ENCODE measurements at places on chromosomes 5 and 9. TPM values are rescaled to one million over a fixed set of nuclear protein-coding genes. Genes with fewer than 3 reads are reported as not detected.
A peak's percentile ranks its signal among the peaks of the same experiment; 100 is the strongest.

Gene DAPK1
- total RNA-seq = 38.3 TPM

Gene MCTP1
- total RNA-seq = 37.5 TPM

Gene TOR1A
- 33.9 TPM for total RNA-seq

Gene NR4A3
- total RNA-seq = 124 TPM

Gene TMEM174
- total RNA-seq = not detected

Gene OMD
- total RNA-seq = 2.6 TPM

Gene APBB3
- total RNA-seq = 21.5 TPM

Gene KIF4B
- not detected for total RNA-seq

Gene NTNG2
- 2.0 TPM for total RNA-seq

DNA sequence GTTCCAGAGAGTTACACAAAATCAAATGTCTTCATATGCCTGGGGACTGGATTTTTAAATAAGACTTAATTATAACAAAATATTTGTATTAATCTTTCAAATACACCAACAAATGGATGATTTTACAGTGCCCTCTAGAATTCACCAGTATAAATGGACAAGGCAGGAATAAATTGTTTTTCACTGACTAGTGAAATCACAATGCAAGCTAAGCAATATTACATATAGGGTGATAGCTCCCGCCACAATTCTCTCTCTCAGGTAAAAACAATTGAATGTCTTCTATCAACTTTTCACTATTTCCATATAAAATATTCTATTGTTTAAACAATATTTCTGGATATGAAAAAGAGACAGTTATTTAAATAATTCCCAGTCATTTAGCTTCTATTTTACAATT is 8.0 kb upstream of the CCDC112 start:
- no peak for DNase-seq

DNA sequence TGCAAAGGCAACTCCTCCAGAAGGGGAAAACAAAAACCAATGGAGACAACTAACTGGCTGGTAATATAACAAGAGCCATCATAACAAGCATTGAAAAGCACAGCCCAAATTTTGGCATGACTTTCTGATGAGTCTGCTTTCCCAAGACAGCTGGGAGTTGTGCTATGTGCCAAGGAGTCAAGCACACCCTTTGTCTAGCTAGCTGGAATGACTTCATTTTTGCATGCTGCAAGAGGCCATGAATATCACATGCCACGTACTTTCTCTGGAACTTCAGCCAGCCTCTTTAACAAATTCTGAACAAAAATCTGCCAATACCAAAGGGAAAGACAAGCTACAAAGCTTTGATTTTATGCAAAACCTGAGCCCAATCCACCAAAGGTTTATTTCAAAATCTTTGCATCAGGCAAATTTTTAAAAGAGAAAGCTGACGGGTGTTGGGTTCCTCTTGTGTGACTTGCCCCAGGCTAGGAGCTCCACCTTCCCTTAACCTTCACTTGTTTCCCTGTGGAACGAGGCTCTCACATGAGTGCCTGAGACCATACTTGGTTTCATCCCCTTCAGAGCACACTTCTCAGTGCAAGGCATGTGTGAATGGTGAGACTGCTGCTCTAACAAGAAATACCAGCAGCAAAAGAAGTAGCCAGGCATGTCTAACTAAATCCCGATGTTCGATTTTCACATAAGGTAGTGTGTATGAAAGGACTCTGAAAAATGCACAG is 47.3 kb downstream of the S1PR3 start:
- no peak for DNase-seq

DNA sequence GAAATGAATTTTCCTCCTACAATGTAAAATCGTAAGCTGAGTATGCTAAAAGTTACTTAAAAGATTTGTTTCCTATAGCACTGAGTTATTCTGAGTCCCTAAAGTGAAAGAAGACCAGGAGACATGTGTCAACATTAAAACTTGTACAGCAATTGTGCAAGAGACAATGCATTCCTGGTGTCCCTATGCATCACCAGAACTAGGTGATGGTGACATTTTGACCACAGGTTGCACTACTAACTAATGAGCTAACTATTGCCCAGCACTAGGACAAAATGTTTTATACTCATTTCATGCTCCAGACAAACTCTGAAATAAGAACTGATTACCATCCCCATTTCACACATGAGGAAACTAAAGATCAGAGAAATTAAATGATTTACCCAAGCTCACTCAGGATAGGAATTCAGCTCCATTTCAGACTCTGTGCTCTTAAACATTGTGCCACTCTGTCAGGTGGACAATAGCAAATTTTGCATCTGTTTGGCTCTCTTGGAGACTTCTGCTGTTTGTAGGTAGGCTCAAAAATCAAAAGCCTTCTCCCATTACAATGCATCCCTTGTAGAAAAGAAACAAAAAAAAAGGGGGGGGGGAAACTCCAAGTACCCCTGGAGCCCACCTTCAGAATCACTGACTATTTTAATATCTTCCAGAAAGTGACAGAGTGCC is 269.2 kb downstream of the ACTL7B start:
- DNase-seq = no peak

DNA sequence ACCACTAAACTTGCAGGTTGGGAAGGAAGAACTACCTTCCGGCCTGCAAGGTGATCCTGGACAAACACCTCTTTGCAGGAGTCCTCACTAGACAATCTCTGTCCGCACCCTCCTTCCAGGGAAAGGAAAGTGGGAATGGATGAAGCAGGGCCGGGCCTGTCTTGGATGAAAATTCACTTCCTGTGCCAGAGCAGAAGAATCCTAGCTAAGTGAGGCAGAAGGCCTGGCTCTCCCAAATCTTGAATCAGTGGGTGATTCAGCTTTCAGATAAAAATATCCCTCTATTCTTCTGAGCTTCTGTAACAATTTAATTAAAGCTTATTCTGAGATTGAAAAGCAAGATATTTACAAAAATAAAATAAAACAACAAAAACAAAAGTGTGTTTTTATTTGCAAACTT is 281.9 kb upstream of the TLE4 start:
- no peak for DNase-seq

GRCh38 chr9:97548819-97549540 is 47.5 kb downstream of the TMOD1 start:
- peak; percentile 16 for DNase-seq

DNA sequence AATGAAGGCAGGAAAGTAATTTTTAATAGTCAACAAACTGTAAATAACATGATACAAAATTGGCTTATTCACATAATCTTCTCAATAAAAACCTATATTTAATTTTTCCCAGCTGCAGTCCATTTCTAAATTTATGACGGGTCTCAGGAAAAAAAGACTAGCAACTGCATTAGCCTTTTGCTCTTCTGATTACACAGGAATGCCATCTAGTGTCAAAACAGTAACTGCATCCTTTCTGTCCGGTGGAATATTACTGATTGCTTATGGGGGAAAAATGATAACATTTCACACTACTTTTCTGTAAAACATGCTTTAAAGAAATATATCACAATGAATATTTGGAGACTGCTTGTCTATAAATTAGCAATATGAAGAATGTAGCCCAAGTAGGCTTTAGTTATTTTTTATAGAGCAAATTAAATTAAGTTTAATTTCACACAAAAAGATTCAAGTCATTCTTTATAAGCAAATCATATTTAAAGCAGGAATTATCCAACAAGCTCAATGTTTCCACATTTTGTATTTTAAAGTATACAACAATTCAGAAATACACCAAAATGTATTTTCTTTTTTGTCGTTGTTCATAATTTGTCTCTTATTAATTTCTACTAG is 534.7 kb downstream of the CDH10 start:
- no peak for DNase-seq

- no peak for DNase-seq
These were observed 209.0 kb upstream of the FBXL7 start for GRCh38 chr5:15290953-15291352.

GRCh38 chr5:7529880-7530279 is 133.9 kb downstream of the ADCY2 start:
- DNase-seq = no peak

DNA sequence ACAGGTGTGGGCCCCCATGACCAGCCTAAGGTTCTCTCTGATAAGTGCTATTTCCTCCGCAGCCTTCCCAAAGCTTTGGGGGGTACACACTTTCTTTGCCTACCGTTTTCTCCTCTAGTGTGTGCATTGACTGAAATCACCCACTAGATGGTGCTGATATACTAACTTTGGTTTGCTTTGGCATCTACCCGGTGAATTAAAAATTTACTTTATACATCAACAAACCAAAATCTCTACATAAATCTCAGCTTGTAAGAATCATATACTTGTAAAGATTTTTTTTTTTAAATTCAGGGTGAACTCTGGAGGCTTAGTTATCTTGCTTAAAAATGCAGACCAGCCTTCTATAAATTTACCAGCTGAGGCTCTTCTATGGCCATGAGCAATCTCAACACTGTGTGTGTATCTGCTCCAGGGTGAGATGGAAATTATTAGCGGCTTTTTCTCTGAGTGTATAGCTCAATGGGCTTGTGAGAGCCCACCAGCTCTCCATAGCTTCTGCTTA is 475.7 kb upstream of the TNC start:
- DNase-seq = no peak

- peak; percentile 64 for DNase-seq
These were observed 89.8 kb downstream of the PCDH1 start for GRCh38 chr5:141788296-141788970.

DNA sequence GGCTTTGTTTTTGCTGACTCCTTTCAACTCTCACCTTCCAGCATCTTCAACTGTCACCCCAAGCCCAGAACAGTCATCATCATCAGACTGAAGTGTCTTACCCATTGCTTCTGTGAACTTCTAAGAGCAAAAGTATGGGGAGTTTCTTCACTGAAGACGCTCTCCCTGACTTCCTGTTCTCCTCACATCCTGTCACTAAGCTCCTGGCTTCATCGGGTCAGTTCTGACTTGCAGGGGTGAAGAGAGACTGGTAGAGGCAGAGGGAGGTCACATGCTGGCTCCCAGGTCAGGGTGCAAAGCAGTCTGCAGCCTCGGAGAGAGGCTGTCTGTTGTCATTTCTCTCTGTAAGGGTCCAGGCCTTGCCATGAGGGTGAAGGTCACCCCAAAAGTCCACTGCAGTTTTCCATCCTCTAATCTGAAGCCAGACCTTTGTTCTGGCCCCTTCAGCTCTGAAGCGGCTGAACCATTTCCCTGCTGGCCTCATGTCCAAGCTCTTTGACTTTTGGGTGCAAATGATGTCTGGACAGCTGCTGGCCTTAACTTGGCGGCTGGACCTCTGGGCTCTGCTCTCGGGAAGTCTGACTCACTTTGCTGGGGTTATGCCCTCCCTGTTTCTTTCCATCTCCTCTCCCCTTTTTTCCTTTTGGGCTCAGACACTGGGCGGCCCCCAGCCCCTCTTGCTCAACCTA is 305.0 kb downstream of the RAB3C start:
- DNase-seq = no peak

DNA sequence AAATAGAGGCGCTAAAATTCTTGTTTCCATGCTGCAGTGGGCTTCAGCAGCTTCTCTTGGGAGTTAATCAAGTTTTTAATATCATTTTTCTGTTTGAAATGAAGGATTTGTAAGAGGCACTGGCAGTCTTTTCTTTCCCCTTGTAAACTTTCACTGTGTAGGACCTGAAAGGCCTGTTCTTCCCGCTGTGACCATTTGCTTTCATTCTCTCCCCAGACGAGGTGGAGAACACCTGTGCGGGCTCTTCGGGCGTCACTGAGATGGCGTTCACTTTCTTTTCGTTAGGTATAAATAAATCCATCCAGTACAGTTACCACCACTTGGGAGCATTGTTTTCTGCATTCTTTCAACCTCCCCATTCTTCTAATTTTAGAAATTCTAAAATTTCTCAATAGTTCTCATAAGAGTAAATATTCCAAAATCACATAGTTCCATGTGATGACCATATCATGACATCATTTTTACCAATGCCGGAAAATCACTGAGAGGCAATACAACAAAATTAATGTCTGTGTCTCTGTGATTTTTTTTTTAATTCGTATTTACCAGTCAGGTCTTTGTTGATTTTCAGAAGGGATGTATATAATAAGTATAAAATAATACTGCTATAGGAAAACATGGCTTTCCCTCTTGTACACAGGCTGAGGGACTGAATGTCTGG is 131.7 kb upstream of the ICE1 start:
- peak; percentile 0 for DNase-seq

DNA sequence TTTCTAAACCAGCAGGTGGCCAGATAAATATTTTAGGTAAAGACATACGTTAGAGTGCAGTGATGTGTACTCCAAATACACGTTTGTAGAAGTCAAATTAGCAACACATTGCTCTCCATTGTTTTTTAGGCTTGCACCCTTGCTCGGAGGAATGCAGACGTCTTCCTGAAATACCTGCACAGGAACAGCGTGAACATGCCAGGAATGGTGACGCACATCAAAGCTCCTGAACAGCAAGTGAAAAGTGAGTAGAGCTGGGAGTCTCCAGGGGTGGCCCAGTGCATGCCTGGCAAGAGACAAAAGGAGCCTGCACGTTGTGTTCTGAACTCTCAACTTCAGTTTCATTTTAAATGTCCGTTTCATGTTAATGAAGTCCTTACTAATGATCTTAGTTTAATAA is 207.5 kb upstream of the OTULINL start:
- DNase-seq = no peak
